ENCODE measurements at places on chromosomes 7 and 10.

GRCh38 chr7:16645593-16646471 is at the start of the genes ANKMY2 and BZW2:
TSS of gene ANKMY2 (minus strand) at chr7:16645754. CDS start at chr7:16645573, 181 bp downstream.
TSS of gene BZW2 (plus strand) at chr7:16646181. CDS start at chr7:16665444, 19,263 bp downstream.
- peak; percentile 98 for DNase-seq

DNA sequence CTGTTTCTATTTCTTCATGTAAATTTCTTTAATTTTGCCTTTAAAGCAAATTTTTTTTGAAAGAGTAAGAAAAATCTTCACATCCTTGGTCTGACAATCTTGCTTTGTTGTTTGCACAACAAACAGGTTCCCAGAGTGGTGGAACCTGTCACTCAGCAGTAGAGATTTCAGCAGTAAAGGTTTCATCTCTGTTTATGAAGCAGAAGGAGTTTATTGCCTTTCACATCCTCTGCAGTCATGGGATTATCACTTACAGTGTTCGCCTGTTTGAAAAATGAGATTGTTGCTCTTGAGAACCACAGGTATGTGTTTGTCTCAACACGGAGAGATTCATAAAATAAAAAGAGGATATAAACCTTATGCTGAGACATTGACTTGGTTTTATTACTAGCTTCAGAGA is 342.6 kb downstream of the IPMK start:
- no peak for DNase-seq

DNA sequence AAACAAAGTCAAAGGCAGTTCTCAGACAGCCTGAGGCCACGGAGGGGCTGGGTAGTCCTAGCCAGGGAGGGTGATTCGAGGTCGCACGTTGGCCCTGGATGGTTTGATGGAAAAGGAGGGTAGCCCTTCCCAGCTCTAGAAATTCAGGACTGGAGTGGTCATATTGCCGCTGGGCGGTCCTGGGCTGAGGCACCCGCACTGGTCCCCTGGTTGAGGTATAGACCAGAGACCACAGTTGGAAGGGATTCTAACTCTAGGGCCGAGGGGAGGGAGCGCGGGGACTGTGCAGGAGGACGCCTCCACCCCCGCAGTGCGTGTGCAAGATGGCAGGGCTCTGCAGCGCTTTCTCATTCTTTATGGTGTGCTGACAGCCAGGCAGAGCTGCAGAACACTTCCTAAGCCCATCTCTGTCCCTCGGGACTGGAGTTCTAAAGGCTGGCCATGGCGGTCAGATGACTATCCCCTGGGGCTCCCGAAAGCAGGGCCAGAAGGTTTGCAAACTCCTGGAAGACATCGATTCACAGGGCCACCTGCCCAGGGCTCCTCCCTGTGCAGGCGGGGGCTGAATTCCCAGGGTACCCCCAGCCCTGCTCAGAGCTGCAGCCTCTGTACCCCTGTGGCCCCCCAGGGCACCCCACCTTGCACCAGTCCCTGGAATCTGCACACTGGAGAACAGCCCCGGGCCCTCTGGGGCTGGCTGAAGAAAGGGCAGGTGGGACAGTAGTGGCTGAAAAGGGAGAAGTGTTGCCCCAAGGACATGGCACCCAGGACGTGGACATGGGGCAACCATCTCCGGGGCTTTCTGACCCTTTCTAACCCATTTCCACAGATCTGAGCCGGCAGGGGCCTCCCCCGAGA is 51.0 kb upstream of the ELN start:
- no peak for DNase-seq

DNA sequence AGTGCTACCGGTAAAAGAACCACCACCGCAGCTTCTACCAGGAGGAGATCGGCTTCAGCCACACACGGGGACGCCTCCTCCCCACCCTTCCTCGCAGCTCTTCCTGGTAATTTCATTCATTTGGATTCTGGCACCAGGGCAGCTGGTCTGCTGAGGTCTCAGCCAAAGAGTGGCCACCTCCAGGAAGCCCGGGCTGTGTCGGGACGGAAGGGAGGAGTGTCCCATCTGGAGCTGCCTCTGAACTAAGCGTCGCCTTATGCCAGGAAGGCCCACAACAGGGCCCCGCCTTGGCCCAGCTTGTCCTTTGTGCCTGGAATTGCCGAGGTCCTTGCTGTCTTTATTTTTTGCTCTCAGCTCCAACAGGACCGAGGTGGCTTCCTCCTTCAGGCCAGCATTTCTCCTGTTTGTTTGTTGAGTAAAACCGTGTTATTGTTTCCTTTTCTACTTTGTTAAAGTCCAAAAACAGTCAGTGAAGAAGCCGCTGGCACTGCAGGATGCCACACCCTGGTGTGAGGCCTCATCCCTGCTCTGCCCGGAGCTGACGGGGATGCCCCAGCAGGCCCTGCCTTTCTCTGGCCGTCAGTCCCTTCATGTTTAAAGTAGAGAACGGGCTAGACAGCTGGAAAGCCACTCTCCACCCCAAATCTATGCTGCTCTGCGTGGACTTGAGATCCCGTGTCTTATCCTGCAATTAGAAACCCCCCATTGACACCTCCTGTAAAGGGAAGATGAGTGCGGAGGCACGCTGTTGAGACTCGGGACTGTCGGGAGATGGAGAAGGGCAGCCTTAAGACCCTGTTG is 24.5 kb upstream of the TTYH3 start:
- DNase-seq: no peak

- no peak for DNase-seq
These were observed 56.3 kb upstream of the FAM3C start for GRCh38 chr7:121452389-121452788.

- DNase-seq: no peak
These were observed 27.1 kb upstream of the PIP start for GRCh38 chr7:143104759-143105158.

GRCh38 chr7:2583798-2584580 is 25.2 kb downstream of the IQCE start:
- DNase-seq: no peak

DNA sequence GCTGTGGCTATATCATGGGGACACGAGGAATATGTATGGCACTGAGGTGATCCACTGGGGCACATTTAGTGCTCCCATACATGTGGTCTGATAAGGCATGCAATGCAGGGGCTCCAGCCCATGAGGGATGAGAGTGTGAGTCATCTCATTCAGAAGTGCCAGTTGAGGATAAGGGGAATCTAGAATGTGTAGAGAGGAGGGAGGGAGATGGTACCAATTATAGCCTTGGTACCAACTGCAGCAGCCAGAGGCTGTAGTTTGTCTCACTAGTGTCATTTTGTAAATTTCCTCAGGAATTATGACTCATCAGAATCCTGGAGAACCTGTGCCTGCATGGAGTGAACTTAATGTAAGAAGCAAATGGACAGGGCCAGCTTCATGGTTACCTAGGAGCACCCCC is 46.2 kb downstream of the LAMB4 start:
- no peak for DNase-seq

DNA sequence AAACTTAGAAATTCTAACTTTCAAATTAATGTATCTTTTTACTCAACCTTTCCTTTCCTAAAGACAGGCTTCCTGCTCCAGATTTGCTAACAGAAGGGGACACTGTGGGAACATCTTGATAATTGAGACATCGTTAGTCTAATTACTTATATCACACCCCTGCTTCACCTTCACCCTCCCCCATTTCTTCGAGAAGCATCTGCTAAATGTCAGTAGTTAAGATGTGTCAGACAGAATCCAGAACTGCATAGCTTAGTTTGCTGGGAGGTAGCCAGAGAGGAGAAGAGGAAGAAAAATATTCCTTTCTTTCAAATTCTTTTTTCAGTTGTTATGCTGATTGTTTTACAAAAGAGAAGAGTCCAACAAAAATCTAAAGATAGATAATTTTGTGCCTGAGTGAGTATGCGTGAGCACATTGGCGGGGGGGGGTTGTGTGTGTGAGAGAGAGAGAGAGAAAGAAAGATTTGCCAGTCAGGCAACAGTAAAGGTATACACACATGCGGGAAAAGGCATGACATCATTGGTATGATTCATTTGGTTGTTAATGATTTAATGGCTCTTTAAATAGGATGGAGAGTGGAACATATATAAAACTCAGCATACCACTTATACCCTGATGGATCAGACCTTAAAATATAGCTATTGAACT is 192.4 kb downstream of the PTN start:
- peak; percentile 58 for DNase-seq

- DNase-seq: no peak
These were observed 179.3 kb upstream of the DGKB start for GRCh38 chr7:15081891-15082290.

Data from adipocyte (in vitro differentiated cells).